Activated CD4-positive, alpha-beta T cell treated with anti-CD3 and anti-CD28 coated beads, Interleukin-2, amount 50 U/mL, for 16 hours (primary cell): ENCODE measurements at places on chromosomes 5 and 9.

GRCh38 chr9:116080561-116080960 lies 73.0 kb upstream of the PAPPA start:
- DNase-seq, result no peak

- DNase-seq, result no peak
Measured at GRCh38 chr9:136937186-136938001, 7.1 kb downstream of the FBXW5 start.

DNA sequence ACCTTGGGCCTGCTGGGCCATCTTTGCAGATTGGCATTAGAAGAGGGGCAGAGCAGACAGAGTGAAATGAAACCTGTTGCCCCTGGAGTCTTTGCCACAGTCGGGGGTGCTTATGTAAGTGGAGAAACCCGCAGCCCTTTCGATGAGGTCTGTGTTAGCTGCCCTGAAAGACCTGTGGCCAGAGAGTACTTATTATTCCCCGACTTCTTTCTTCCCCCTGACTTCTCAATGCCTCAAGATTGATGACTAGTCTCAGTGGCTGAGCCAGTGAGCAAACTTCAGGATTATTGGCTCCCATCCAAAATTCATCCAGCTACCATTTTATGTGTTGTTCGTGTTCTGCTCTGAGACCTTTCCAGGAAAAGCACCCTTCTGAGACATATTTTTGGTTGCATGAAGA lies 7.6 kb downstream of the NTRK2 start:
- DNase-seq, result no peak

DNA sequence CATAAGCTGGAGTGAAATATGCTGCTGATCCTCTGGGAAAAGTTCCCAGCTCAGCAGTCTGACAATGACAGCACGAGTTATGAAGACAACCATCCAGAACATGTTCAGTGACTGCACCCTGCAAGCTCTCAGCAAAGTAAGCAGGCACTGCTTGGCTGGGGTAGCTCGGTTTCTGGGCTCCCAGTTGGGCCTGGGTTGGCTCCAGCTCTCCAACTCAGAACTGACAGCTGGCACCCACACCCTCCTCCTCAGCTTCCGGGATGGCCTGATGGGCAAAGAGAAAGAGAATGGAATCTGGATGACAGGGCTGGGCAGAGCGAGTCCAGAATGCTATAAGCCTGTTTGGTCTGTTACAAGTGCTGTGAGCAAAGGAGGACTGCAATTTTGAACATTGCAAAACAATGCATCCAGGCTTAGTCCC lies 185.0 kb downstream of the CSNK1G3 start:
- no peak for DNase-seq

DNA sequence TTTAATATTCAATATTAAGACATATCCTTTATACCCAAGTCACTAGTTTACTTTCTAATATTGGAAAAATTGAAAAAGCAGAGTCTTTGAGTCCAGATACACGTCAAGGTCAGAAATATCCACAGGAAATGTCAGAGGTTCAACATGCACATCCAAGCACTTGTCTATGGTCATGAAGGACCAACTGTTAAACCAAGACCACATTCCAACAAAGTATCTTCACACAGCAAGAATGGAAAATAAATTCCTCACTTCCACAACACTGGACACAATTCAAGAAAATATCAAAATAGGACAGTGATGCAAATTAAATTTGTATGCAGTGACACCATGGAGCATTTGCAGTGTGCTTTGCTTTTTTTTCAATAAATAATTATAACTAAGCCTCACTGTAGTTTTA lies 142.5 kb downstream of the GABRB2 start:
- no peak for DNase-seq

DNA sequence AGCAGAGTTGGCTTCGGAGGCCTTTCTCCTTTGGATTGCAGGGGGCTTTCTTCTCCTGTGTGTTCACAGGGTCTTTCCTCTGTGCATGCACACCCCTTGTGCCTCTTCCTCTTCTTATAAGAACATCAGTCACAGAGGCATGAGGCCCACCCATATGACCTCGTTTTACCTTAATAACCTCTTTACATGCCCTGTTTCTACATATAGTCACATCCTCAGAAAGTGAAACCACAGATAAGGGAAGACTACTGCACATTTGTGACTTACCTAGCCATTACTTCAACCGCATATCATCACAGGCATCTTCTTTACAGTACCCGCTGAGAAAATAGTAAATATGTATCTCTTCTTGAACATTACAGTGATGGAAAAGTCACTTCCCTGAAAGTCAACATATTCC lies 204.9 kb upstream of the TARS1 start:
- no peak for DNase-seq

- no peak for DNase-seq
Measured at GRCh38 chr9:114238472-114238871, 83.1 kb downstream of the COL27A1 start.

GRCh38 chr9:114759512-114760341 lies 46.1 kb downstream of the TNFSF15 start:
- DNase-seq, result no peak

- DNase-seq, result peak; percentile 100
Measured at GRCh38 chr9:137086531-137087408, at the start of gene MAN1B1. Gene MAN1B1, plus strand, starts transcription at chr9:137086985. Its CDS starts 15 bp downstream, at chr9:137087000.

DNA sequence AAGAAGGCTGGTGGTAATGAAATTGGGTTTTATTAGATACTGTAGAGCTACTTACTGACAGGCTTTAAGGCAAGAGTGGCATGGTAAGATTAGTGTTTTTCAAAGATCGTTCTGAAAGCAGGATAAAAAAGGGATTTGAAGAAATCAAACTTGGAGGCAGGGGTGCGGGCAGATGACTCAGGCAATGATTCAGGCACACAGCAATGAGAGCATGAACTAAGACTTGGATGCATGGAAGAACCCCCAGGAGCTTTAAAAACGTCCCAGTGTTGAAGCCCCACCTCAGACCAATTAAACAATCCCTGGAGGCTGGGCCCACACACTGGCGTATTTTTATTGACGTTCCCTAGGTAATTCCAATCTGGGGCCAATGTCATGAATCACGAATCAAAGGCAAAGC lies 102.5 kb downstream of the SREK1 start:
- no peak for DNase-seq

GRCh38 chr5:120507800-120508463 lies 43.8 kb downstream of the PRR16 start:
- DNase-seq, result no peak

GRCh38 chr5:112799661-112800060 lies 61.4 kb upstream of the SRP19 start:
- DNase-seq, result no peak

GRCh38 chr9:37994639-37995347 lies 74.2 kb downstream of the SHB start:
- DNase-seq, result peak; percentile 80

DNA sequence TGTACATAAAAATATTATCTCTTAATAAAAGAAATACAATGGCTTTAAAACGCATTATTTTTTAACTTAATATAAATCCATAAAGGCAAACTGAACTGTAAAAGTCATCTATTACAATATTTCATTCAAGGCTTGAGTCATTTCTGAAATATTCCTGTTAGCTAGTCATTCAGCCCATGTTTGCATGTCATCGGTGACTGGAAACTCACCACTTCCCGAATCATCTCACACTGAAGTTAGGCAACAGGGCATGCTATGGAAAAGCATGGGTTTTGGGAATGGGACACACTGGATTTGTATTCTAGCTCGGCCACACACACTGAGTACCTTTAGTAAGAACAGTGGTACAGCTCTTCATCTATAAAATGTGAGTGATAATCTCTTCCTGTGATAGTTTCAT lies 691.1 kb upstream of the C9orf72 start:
- DNase-seq, result no peak

GRCh38 chr9:132404228-132404881 lies 2.3 kb downstream of the TTF1 start:
- DNase-seq, result peak; percentile 62

DNA sequence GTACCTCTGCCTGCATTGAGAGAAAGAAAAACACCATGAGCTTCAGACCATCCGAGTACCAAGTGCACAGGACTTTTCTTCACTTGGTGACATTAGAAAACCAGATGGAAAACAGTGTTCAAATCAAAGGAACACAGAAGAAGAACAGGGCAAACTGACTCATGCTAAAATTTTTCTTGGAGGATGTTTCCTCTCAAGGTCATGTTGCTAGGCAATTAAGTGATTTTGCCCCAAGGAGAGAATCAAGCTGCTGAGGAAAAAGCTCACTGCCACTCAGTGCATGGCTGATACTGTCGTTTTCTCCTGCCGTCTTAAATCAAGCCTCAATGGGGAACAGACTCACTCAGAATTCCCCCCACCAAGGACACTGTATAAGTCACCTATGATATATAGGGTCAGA lies 57.9 kb upstream of the SIMC1 start:
- no peak for DNase-seq

GRCh38 chr9:114015607-114016006 lies 62.5 kb downstream of the AMBP start:
- DNase-seq, result no peak

GRCh38 chr5:141897425-141897824 lies 19.2 kb upstream of the PCDH1 start:
- no peak for DNase-seq

GRCh38 chr5:175246242-175246888 lies 197.6 kb downstream of the DRD1 start:
- DNase-seq, result peak; percentile 71

- no peak for DNase-seq
Measured at GRCh38 chr5:126799780-126800179, 22.8 kb downstream of the LMNB1 start.

GRCh38 chr9:136645903-136646754 lies 16.6 kb upstream of the EGFL7 start:
- no peak for DNase-seq

- DNase-seq, result no peak
Measured at GRCh38 chr5:117889596-117889995, 1098.8 kb downstream of the DTWD2 start.

DNA sequence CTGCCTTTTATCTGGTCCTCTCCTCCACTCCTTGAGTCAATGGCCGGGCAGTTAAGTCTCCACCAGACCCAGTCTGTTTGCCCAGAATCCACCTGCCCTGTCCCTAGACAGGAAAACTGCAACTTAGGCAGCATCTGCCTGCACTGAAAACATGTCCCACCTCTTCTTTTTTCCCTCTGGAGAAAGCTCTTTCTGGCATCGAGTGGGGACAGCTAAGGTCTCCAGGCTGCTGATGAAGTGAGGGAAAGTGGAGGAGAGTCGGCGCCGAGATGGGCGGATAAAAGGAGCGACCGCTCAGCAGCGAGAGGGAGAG lies 243 bp upstream of the SHISAL2B start:
- DNase-seq, result no peak

DNA sequence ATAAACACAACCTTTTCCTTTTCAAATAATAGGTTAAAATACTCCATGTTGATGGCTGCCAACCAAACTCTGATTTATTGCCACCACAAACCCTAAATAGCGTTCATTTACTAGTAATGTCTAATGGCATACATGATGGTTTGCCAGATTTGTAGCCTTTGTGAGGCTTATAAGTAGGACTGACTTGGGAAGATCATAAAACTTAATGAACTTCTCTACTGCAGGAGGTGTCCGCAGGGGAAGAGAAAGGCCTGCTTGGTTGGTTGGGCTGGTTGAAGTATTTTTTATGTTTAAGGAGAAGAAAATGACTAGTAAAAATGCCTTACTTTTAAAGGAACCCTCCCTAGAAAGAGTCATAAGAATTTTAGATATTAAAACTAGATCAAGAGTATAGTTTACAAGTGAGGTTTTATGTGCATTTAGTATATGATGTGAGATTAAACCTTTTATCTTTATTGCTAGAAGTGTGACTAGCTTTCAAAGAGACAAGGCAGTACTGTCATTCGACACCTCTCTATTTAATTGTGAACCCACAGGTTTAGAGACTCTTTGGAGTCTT lies 5.0 kb downstream of the PBX3 start:
- DNase-seq, result no peak

DNA sequence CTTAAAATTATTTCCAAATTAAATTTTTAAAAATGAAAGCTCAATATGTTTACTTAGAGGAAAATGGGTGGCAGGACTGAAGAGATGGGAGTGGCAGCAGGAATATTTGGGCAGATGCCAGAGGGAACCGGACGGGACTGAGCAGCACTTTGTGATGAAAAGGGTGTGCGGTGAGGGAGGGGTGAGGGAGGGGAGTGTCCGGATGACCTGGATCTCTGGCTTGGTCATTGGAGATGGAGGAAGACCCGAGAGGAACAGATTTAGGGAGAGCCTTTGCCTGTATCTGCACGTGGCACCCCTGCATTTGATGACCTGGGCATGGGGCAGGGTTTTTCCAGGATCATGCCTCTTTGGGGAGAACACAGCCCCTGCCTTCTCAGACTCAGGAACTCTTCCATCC lies 201.1 kb upstream of the MVB12B start:
- DNase-seq, result no peak

- DNase-seq, result no peak
Measured at GRCh38 chr5:130528474-130528873, 624.2 kb downstream of the CHSY3 start.

DNA sequence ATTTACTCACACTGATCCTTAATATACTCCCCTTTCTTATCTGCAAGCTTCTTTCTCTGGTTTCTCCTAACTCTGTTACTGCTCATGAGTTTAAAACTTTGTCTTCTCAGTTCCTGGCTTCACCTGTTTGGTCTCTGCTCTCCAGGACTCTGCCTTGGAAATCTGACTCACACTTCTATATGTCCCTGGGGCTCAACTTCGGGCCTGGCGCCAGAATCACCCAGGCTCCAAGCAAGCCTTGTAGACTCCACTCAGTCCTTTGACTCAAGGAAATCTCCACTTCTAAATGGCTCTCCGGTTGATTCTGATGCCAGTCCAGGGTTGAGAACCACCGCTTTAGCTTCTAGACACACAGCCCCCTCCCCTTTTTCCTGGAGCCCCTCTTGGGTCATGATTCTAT lies 57.8 kb downstream of the TMC1 start:
- no peak for DNase-seq

DNA sequence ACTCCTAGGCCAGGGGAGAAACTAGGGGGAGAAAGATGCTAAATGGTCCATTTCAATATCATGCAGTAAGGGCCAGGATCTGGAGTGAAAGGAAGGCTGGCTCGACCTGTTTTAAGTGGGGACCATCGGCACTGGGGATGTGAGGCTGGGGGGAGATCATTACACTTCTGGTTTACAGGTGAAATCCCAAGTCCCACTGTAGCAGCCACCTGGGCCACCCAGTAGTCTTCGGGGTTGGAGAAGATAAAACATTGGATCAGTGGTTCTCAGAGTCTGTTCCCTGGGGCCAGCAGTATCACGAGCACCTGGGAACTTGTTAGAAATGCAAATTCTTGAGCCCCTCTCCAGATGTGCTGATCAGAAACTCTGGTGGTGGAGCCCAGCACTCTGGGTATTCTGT lies 111.3 kb upstream of the ALDH1B1 start:
- DNase-seq, result no peak

GRCh38 chr5:170885809-170886208 lies 24.0 kb downstream of the RANBP17 start:
- DNase-seq, result no peak

DNA sequence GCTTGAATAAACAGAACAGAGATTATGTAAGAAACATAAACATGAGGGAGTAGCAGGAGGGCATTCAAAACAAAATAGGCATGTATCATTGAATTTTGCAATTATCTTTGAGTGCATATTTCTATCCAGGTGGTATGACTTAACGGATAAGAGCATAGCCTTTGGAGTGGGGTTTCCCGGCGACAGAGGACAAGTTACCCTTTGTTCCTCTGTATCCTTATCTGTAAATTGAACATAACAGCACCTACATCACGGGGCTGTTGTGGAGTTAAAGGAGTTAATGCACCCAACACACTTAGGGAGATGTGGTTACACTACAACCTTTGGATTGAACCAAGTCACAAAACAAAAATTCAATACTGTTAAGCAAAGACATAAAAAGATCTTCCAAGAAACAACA lies 314.6 kb upstream of the KIF2A start:
- no peak for DNase-seq
